ENCODE measurements at places on chromosomes 12 and 14.
A peak's percentile ranks its signal among the peaks of the same experiment; 100 is the strongest.

DNA sequence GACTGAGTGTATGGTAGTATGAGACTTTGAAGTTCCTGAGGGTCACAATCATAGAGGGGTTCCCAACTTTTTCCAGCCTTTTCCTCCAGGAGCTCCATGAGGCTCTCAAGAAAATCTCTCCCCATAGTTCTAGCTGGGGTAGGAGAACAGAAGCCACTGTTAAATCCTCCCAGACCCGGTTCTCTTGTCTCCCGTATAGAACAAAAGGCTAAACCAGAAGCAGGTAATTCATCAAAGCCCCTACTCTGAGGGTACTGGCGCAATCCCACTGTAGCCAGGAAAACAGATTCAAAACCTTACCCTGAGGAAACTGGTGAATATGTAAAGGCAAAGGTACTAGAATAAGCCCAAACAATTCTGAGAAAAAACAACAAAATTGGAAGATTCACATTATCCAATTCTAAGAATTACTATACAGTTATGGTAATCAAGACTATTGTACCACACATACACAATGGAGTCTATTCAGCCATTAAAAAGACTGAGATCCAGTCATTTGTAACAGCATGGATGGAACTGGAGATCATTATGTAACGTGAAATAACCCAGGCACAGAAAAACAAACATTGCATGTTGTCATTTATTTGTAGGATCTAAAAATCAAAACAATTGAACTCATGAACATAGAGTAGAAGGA lies 20.5 kb downstream of the OR8S1 start:
- no peak for DNase-seq

DNA sequence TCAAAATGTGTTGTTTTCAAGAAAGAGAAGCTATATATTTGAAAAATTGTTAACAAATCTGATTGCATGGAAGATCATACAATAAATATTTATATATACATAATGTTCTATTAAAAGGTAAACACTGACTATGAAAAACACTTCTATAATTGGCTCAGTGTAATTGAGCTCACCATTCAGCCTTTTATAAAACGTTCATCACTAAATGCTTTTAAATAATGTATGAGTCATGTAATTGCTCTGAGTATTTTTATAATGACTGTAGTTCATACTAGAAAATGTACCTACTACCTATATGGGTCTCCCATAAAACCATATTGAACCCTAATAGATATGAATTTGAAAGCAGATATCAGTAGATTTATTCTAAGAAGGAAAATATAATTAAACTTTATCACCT lies 240.4 kb upstream of the MGAT4C start:
- no peak for DNase-seq

- no peak for DNase-seq
These were observed 20.3 kb downstream of the FCF1 start for GRCh38 chr14:74733221-74733620.

DNA sequence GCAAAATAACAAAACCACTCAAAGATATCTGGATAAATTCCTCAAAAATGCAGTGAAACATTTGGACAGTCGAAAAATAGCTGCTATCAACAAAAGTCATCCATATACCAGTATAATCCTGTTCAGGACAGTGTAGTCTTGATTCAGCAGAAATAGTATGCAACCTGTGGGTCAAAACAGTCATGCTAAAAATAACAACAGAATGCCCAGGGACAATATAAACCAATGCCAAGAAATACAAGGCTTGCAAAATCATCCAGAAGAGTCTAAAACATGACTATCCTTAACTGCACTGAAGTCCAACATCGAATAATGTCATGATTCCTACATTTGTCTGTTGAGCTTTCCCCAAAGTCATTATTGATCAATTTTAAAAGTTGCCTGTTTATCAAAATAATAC lies 425.9 kb downstream of the FSCB start:
- no peak for DNase-seq

DNA sequence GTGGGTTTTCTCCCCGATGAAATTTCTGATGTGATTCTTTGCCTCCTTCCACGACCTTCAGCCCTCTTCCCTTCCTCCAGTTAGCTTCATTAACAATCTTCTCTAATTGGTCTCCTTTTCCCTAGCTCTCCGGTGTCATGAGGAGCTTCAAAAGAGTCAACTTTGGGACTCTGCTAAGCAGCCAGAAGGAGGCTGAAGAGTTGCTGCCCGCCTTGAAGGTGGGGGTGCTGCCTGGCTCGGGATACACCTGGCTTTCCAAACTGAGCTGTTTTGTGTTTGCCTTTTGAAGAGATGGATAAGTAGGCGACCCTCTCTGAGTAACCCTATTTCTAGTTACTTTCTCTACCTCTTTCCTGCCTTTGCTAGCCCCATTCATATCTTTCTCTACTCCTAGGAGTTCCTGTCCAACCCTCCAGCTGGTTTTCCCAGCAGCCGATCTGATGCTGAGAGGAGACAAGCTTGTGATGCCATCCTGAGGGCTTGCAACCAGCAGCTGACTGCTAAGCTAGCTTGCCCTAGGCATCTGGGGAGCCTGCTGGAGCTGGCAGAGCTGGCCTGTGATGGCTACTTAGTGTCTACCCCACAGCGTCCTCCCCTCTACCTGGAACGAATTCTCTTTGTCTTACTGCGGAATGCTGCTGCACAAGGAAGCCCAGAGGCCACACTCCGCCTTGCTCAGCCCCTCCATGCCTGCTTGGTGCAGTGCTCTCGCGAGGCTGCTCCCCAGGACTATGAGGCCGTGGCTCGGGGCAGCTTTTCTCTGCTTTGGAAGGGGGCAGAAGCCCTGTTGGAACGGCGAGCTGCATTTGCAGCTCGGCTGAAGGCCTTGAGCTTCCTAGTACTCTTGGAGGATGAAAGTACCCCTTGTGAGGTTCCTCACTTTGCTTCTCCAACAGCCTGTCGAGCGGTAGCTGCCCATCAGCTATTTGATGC lies 797 bp downstream of the ESPL1 start:
- DNase-seq, result no peak

DNA sequence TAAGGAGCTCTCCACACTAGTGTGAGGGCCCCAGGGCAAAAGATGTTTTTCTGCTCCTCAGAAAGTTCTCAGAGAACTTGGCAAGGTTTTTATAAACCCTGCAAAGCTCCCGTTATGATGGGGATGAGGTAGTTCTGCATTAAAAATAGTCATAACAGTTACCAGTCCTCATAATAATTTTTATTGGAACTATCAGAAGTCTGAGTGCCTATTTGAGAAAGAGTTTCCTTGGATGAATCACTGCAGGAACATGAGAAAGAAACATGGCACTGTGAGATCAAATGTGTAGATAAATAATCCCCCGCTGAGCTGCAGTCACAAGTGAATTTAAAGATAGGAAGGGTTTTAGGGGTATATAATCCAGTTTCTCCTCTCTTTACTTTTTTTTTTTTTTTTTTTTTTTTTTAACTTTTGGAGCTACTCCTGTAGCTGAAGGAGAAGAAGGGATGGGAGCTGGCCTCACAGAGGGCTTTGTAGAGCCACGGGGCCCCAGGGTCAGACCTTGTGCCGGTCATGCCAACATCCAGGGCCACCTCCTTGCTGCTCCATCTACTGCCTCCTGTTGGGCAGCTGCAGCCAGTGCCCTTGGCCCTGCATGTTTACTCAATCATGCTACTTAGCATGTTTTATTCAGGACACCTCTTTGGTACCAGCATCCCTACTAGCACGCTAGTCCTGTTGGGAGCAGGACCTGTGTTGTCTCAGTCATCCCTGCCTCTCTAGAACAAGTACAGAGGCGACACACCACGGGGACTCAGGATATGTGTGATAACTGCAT lies 39.5 kb downstream of the EVL start:
- no peak for DNase-seq

- DNase-seq, result peak; percentile 20
These were observed 30.5 kb upstream of the PLEKHG3 start for GRCh38 chr14:64673748-64674147.

DNA sequence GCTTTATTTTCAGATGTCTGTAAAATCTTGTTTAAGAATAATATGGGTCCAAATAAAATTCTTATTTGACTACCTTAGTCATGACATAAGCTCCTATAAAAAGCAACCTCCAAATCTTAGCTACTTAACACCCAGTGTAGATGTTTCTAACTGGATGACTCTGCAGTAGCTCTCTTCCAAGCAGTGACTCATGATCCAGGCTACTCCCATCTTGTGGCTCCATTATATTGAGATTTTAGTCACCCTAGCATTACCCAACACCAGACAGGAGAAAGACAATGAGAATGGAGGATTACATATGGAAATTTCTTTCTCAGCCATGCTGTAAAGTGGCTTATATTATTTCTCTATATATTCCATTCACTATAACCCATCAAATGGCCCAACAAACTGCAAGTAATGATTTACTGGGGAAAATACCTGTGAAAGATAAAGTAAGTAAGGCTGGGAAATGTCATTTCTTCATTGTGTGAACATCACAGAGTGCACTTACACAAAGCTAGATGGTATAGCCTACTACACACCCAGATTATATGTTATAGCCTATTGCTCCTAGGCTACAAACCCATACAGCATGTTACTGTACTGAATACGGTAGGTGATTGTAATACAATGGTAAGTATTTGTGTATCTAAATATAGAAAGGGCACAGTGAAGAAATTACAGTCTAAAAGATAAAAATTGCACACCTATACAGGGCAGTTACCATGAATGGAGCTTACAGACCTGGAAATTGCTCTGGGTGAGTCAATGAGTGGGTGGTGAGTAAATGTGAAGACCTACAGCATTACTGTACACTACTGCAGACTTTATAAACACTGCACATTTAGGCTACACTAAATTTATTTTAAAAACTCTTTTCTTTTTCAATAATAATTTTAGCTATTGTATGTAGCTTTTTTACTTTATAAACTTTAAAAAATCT lies 163.2 kb downstream of the DYRK2 start:
- DNase-seq, result no peak

GRCh38 chr14:61381553-61381952 lies 60.2 kb downstream of the PRKCH start:
- DNase-seq, result no peak

GRCh38 chr14:76698631-76699030 lies 62.6 kb upstream of the VASH1 start:
- no peak for DNase-seq

DNA sequence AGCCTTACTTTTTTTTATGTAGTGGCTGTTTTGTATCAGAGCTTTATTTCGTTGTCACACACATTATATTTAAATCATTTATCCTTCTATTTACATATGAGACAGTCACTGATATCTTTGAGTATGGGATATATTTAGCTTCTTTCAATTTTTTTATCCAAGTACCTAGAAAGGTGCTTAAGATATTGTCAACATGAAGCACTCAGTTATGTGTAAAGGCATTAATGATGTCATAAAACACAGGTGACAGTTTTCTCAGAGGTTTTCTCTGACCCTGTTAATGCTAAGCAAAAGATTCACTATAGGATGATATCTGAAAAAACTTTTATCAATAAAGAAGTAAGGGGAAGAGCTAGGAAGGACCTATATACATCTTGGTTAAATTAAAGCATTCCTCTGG lies 23.2 kb downstream of the LRFN5 start:
- no peak for DNase-seq

- DNase-seq, result no peak
These were observed 49.9 kb downstream of the CATSPERB start for GRCh38 chr14:91681893-91682563.

DNA sequence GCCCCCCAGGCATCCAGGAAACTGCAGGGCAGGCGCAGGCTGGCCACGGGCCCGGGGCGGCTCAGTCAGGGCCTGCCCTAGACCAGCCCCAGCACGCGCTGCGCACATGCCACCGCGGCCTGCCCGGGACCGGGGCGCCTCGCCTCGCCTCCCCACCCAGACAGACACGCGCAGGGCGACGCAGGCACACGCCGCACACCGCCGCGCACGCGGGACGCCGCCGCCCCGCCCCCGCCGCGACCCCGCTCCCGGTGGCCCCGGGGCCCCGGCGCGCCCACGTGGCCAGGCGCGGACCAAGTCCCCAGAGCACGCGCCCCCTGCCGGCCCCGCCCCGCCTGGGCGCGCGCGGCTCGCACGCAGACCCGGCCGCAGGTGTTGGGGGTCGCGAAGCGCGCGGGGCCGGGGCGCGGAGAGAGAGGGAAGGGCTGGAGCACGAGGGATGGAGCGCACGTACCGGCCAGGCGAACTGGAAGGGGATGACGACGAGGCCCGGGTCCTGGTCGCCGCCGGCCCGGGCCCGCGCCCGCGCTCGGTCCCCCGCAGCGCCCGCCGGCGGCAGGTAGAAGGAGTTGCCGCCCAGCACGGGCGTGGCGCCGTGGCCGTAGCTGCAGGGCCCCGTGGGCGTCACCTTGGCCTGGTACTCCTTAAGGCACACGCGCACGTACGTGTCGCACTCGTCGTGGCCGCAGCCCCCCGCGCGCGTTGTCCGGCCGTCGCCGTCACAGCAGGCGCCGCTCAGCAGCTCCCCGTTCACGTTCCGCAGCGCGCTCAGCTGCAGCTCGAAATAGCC lies 1.1 kb downstream of the JAG2 start:
- DNase-seq, result no peak

DNA sequence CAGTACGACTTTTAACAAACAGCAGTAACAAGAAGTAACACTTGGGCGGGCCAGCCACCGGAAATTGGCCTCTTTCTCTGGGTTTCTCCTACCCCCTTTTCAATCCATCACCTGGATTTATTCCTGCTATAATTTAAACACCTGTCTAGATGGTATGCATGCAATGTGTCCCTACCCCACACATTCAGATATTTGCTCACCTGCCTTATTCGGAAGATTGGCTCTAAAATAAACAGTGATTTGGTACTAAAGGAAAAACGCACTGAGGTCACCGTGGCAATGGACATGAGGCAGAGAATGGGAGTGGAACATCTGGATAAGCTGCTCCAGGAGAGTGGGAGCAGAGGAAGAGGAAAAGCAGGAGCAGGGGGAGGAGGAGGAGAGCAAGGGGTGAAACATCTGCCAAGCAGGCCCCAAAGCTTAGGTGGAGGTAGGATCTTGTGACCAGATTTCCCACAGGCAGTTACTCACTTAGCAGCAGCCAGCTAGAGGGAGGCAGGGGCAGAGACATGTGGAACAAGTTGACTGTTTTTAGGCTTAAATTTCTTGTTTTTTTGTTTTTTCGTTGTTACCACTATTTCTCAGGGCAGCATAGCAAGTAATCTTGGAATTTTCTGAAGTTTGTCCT lies 150.9 kb downstream of the TTLL5 start:
- DNase-seq, result no peak

GRCh38 chr12:127398016-127398710 lies 868.8 kb upstream of the TMEM132C start:
- no peak for DNase-seq

DNA sequence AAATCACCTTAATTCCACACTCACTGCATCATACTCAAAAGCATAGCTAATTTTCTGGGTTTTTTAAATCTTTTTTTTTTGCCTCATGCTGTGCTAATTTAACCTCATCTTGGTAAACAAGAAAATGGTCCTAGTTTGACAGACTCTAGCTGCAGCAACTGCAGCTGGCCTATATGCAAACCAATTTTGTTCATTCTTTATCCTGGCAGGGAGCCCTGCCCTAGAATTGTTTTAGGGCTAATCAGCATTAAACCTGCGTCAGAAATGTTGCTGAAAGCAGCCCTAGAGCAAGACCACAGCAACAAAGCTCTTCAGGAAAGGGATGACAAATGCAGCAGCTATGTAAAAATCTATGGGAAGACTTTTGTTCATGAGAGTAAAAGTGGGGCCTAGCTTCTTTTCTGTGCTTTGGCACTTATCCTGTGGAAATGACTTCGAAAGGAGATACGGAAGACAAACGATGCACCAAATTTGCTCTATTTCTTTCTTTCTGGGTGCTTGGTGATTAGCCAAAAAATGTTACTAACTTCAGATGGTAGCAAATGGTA lies 72.2 kb downstream of the DENND5B start:
- no peak for DNase-seq

All from stimulated activated CD8-positive, alpha-beta memory T cell treated with anti-CD3 and anti-CD28 coated beads, Interleukin-7, amount 100 ng/mL, for 4 hours (primary cell).